ENCODE measurements at places on chromosomes 2 and 18. TPM values are rescaled to one million over a fixed set of nuclear protein-coding genes. Genes with fewer than 3 reads are reported as not detected.

Gene AQP12B
- total RNA-seq, result not detected

DNA sequence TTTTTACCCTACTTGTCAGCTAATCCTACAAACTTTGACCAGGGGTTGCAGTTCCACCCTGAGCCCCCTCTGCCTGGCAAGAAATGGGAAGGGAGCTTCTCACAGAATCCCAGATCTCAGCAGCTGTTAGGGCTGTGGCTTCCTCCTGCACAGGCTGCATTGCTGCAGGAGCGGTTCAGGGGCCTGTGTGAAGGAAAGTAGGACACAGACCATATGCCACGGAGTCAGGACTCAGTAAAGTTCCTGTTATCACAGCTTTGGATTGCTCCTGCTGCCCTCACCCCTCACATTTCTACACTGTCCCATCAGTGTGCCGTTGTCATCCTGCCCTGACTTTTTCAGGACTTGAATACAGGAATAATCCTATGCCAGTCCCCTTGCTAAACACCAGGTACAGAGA is 62.8 kb upstream of the SP3 start:
- peak overlapping the region; percentile 62 for H3K27ac ChIP-seq
- no peaks in the 10 kb centered on the region for H3K27me3 ChIP-seq
- H3K36me3 ChIP-seq, result no peaks in the 10 kb centered on the region
- H3K4me3 ChIP-seq, result no peak overlapping the region

Gene FOXI3
- not detected for total RNA-seq

Gene C2orf72
- 0.62 TPM for total RNA-seq

DNA sequence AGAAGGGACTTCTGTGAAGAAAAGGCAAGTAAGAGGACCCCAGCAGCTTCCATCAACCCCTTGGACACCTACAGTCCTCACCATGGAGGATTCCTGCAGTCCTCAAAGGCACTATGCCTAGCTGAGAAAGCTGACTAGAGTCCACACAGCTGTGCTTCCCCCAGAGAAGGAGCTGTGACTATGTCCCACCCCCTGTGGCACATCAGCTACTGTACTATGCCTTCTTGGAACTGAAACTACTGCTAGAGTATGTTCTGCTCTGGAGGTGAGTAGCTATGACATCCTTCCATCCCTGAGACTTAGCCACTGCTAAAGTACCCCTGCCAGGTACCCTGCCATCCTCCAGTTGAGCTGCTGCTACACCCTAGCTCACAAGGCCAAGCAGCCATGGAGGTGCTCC is 690.2 kb upstream of the CHAC2 start:
- no peaks in the 10 kb centered on the region for H3K27me3 ChIP-seq
- no peak for DNase-seq
- H3K4me3 ChIP-seq, result no peak overlapping the region
- H3K4me1 ChIP-seq, result no peaks in the 10 kb centered on the region
- H3K27ac ChIP-seq, result no peak overlapping the region

DNA sequence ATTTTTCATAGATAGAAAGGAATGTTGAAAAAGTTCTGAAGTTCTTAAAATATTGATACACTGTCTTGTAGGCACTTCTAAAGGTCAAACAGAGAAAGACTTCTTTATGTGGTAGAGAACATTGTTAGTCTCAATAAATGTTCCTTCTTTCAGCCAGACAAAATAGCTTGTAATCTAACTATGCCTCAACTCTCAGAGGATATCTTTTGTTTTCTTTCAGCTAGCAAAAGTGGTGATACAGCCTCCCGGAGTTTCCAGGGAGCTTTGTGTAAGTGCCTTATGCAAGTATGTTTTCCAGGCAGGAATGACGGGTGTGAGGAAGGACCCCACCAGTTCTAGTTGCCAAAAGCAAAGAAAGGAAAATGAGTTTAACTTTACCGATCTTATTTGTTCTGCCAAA is 452.1 kb upstream of the ST6GAL2 start:
- H3K36me3 ChIP-seq, result no peaks in the 10 kb centered on the region
- H3K4me3 ChIP-seq, result no peak overlapping the region
- DNase-seq, result no peak
- no peaks in the 10 kb centered on the region for H3K27me3 ChIP-seq
- H3K4me1 ChIP-seq, result peaks cover 3% of the 10 kb centered on the region

DNA sequence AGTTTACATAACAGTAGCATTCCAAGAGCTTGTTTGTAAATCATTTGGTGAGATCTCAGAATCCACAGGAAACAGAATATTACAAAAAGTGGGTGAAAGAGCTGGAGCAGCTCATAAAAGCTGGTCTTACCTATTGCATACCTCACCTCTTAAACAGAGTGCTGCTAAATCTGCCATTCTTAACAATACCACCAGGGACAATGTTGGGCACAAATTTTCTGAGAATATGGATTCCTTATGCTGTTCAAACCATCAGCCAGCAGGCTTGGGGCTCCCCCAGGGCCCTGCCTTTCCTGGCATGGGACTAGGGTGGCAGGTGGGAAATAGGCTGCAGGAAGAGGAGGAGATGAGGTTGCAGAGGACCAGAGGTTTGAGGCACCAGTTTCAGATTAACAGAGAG is 55.6 kb downstream of the TGFA start:
- H3K27ac ChIP-seq, result no peak overlapping the region
- H3K4me1 ChIP-seq, result no peaks in the 10 kb centered on the region
- H3K27me3 ChIP-seq, result peaks cover 10% of the 10 kb centered on the region
- no peak for DNase-seq
- no peaks in the 10 kb centered on the region for H3K36me3 ChIP-seq
- H3K4me3 ChIP-seq, result no peak overlapping the region

DNA sequence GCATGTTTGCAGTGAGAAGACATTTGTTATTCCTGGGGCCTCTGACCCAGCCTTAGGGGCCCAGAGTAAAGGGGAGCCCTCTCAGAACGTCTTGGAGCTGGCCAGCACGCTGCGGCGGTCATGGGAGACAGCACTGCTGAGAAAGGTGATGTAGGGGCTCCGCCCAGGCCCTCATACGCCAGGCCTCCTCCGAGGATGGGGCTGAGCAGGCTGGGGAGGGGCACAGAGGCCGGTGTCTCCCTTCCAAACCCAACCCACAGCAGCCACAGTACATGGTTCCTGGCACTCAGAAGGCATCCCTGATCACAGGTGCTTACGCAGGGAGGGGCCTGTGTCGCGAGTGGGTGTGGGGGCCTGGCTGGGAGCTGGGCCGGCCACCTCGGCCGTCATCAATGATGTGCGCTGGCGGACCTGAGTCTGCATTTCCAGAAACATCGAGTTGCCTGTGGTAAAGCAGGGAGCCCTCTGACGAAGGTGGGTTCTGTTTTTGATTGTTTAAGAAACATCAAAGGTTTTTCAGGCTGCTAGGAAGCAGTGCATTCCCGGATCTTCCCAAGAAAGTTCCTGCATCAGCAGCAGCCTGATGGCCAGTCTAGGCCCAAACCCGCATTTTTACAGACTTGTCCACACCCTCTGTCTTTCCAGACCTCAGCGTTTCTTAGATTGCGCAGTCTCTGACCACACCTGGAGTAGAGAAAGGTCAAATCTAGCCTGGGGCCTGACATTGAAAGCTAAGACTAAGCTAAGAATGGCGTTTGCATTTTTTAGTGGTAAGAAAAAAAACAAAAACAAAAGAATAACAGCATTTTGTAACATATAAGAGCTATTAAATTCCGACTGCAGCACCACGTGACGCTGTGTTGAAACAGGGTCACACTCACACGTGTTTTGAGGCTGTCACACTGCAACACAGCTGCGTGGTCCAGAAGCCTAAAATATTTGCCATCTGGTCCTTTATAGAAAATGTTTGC is 51.2 kb upstream of the PXDN start:
- H3K27ac ChIP-seq, result no peak overlapping the region
- H3K4me3 ChIP-seq, result no peak overlapping the region
- peaks cover 2% of the 10 kb centered on the region for H3K27me3 ChIP-seq
- peaks cover 38% of the 10 kb centered on the region for H3K4me1 ChIP-seq
- no peaks in the 10 kb centered on the region for H3K36me3 ChIP-seq

DNA sequence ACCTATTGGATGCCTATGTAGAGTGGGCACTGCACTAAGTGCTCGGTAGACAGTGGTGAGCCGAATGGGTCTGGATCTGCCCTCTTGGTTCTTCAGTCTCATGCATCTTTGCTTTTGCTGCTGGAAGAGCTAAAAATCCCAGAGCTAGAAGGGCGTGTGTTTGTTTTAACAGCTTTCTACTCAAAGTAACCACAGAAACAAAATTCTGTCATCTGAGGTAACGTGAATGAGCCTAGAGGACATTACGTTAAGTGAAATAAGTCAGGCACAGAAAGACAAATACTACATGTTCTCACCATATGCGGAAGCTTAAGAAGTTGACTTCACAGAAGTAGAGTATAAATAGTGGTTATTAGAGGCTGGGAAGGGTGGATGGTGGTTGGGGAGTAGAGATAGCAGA is 119.8 kb downstream of the PLB1 start:
- H3K4me3 ChIP-seq, result no peak overlapping the region
- no peaks in the 10 kb centered on the region for H3K27me3 ChIP-seq
- no peaks in the 10 kb centered on the region for H3K36me3 ChIP-seq
- DNase-seq, result no peak

DNA sequence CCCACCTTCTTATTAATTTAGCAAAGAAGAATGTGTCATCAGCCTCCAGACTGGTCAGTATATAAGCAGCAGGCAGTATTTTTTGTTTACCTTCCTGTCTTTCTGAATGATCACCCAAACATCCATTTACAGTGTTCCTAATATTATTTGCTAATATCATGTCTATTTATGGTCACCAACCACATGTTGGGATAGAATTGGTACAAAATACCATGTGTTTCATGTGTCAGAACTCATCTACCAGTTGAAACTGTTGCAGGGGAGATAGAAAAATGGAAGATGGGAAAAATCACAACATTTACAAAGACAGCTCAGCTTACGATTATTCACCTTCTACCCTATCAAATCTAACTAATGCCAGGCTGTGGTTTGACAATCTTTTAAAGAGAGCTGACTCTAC is 66.2 kb downstream of the ANKRD44 start:
- no peak for DNase-seq
- H3K36me3 ChIP-seq, result no peaks in the 10 kb centered on the region
- H3K27me3 ChIP-seq, result no peaks in the 10 kb centered on the region
- no peak overlapping the region for H3K4me3 ChIP-seq
- H3K27ac ChIP-seq, result no peak overlapping the region
- H3K4me1 ChIP-seq, result peaks cover 3% of the 10 kb centered on the region

Gene CENPA
- total RNA-seq, result 4.3 TPM

GRCh38 chr2:217810260-217810659 is 192.5 kb downstream of the TNS1 start:
- peaks cover 29% of the 10 kb centered on the region for H3K4me1 ChIP-seq
- H3K36me3 ChIP-seq, result peaks cover 90% of the 10 kb centered on the region
- H3K27ac ChIP-seq, result no peak overlapping the region
- peak; percentile 60 for DNase-seq
- H3K4me3 ChIP-seq, result no peak overlapping the region
- H3K27me3 ChIP-seq, result no peaks in the 10 kb centered on the region

- no peak overlapping the region for H3K4me3 ChIP-seq
- H3K27me3 ChIP-seq, result no peaks in the 10 kb centered on the region
These were observed 55.6 kb downstream of the THADA start for GRCh38 chr2:43540021-43540779.

Gene ALPG
- total RNA-seq, result not detected

GRCh38 chr18:56479841-56480240 is 158.6 kb downstream of the TXNL1 start:
- H3K27me3 ChIP-seq, result no peaks in the 10 kb centered on the region
- no peak for DNase-seq
- no peaks in the 10 kb centered on the region for H3K36me3 ChIP-seq
- H3K4me1 ChIP-seq, result peaks cover 2% of the 10 kb centered on the region
- no peak overlapping the region for H3K27ac ChIP-seq

DNA sequence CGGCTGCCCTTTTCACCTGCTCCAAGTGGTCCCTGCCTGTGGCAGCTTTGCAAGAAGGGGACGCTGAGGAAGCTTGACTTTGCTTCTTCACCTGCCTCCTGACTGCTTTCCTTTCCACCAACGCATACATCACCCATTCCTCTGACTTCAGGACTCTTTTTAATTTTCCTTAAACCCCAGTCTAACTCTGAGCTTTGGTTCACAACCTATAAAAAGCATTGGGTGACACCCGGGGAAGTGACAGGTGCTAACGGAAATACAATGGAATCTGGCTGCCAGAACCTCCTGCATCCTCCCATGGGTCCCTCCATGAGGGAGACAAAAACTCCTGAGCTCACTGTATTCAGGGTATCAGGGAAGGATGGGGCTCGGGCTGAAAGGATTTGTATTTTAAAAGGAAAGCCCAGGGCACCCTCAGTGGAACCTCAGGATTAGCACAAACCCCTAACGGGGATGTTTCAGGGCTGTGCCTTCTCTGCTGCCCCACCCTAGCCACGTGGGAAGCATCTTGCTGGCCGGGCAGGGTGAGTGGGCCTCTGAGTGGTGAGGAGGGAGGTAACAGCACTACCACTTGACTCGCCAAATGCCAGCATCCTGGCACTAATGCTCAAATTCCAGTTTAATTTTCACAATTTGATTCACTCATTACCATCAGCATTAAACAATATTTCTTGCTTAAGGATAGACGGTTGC is 284.8 kb downstream of the CELF4 start:
- DNase-seq, result no peak
- H3K27me3 ChIP-seq, result peaks cover 19% of the 10 kb centered on the region
- H3K36me3 ChIP-seq, result no peaks in the 10 kb centered on the region
- no peaks in the 10 kb centered on the region for H3K4me1 ChIP-seq
- no peak overlapping the region for H3K4me3 ChIP-seq
- no peak overlapping the region for H3K27ac ChIP-seq

DNA sequence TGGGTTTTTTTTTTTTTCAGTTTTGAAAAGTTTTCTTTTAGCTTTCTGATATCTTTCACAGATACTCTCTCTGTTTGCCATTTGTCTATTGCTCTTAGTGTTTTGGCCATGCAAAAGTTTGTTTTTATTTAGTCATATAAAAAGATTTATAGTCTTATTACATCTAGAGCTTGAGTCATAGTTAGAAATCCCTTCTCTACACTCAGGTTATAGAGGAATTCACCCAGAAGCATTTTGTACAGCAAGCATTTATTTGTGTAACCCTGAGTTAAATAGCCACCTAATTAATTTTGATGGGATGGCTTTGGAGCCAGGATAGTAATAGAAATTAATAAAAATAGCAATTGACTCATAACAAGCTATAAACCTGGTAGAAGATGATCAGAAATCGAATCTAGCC is 35.6 kb downstream of the ACTR2 start:
- H3K36me3 ChIP-seq, result peaks cover 26% of the 10 kb centered on the region
- H3K27ac ChIP-seq, result no peak overlapping the region
- H3K4me1 ChIP-seq, result peaks cover 2% of the 10 kb centered on the region
- no peaks in the 10 kb centered on the region for H3K27me3 ChIP-seq
- no peak overlapping the region for H3K4me3 ChIP-seq
- DNase-seq, result no peak

DNA sequence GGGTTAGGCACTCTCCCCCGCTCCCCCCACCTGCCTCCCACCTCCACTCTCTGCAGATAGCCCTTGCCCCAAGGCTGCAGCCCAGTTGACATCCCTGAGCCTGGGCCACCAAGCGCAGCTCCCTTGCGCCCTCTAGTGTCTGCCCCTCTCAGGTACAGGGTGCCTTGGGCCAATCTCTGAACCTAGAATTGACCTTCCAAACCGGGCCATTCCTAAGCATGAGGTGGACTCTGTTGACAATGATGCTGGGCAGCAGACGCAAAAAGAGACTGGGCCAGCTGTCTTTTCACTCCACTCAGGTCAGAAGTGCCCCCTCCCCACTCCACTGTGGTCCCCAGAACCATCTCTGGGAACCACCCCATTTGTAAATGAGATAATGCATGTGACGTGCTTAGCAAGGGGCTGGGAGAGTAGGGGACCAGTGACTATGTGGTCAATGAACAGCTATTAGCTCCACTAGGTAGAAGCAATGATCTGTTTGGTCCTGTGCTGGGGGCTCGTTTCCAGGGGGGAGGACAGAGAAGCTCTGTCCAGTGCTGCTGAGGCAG is 43.3 kb upstream of the PLB1 start:
- no peaks in the 10 kb centered on the region for H3K36me3 ChIP-seq
- no peak overlapping the region for H3K27ac ChIP-seq
- H3K4me3 ChIP-seq, result no peak overlapping the region
- H3K4me1 ChIP-seq, result peaks cover 5% of the 10 kb centered on the region

Data from muscle of leg (tissue), 16 donors.